ENCODE measurements at places on chromosomes 4 and X.

- DNase-seq = no peak
Observed at GRCh38 chr4:151860561-151861093, 99.8 kb upstream of the GATB start.

GRCh38 chrX:135397652-135398051, 24.1 kb upstream of the SMIM10L2A start:
- no peak for DNase-seq

DNA sequence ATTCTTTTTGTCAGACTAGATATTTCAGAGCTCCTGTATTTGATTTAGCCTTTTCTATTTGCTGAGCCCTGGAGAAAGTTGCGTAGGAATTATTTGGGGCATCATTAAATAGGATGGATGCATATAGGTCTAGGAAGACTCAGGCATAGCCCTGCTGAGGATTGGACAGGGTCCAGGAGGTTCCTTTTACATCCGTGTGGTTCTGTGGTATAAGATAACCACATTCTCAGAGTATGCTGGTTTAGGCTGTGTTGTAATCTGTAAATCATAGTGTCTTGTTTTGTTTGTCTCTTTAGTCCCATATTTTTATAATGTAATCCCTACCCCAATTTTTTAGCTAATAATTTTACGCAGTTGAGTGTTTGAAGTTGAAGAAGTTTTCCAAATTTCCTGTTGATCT, 513.7 kb downstream of the RPA4 start:
- no peak for DNase-seq

DNA sequence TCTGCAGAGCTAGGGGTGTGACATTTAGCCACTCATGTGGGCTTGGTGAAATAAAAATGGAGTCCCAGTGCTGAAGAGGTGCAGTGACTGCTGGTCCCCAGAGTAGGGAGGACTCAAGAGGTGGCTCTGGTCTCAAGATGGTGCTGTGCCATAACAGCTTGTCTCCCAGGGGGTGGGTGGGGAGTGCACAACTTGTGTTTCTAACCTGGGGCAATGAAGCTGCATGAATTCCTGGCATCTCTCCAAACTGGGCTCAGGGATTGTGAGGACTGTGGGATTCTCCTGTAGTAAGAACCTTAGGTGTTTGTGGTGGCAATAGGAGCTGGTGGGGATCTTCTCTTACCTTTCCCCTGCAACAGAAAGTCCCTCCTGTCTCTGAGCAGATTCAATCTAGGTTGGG, 278.9 kb upstream of the SFRP2 start:
- DNase-seq = no peak

DNA sequence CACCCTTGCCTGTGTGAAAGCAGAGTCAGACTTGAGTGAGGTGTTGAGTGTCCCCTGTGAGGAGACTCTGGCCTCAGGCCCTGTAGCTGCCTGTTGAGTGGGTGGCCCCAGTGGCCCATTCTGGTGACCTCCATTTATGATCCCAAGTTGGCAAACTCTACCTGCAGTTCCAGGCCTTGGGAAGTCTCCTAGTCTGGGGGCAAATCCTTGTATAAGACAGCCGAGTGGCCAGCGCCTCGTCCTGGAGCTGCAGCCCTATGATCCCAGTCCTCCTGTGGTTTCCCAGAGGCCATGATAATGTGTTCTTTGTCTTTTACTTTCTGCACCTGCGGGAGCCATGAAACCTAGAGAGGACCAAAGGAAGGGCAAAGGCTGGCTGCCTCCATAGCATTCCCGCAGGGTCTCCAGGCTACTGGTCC, 58.7 kb downstream of the NBDY start:
- peak; percentile 61 for DNase-seq

- peak; percentile 91 for DNase-seq
Observed at GRCh38 chr4:94758141-94758699, 465 bp downstream of the BMPR1B start.

- DNase-seq = no peak
Observed at GRCh38 chr4:40736910-40737309, 12.8 kb upstream of the NSUN7 start.

DNA sequence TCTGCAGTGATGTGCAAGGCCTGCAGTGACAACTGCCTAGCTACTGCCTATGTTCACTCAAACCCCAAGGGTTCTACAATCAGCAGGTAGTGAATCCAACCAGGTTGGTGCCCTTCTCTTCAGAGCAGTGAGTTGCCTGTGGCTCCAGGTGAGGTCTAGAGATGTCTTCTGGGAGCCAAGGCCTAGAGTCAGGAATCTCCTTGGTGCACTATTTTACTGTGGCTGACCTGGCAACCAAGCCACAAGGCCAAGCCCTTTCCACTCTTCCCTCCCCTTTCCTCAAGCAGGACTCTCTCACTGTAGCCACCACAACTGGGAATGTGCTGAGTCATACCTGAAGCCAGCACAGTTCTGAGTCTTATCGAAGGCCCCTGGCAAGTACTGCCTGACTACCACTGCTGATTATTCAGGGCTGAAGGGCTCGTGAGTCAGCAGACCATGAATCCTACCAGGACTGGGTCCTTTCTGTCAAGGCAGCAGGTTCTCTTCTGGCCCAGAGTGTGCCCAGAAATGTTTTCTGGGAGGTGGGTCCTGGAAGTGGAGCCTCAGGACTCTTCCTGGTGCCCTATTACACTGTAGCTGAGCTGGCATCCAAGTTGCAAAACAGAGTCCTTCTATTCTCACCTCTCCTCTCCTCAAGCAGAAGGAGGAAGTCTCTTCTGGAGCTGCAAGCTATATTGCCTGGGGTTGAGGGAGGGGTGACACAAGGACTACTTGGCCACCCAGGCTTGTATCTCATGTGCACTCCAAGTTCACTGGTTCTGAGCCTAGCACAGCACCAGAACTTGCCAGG, 111.6 kb downstream of the BTC start:
- DNase-seq = no peak

- DNase-seq = peak; percentile 80
Observed at GRCh38 chr4:48483777-48484493, 792 bp downstream of the SLC10A4 start.

GRCh38 chr4:132504438-132504837, 644.7 kb upstream of the PCDH10 start:
- no peak for DNase-seq

GRCh38 chrX:85851418-85851817, 195.9 kb downstream of the CHM start:
- DNase-seq = no peak

DNA sequence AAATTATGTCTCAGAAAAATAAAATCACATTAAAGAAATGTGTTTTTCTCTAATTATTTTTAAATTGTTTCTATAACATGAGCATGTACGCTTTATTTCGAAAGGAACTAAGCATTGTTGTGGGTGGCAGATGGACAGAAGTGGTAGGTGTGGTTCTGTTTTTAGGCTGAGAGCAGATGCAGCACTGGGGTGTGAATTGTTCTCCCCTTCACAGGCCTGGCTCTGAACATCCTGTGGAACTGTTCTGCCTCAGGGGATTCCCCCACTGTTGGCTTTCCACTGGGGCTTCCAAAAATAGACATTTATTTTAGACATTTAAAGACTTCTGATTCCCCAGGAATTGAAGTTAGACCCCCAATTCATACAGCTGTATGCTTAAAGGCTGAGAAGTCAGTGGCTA, 41.9 kb upstream of the PDHA2 start:
- DNase-seq = no peak

- DNase-seq = no peak
Observed at GRCh38 chr4:124427095-124427767, 285.3 kb downstream of the ANKRD50 start.

DNA sequence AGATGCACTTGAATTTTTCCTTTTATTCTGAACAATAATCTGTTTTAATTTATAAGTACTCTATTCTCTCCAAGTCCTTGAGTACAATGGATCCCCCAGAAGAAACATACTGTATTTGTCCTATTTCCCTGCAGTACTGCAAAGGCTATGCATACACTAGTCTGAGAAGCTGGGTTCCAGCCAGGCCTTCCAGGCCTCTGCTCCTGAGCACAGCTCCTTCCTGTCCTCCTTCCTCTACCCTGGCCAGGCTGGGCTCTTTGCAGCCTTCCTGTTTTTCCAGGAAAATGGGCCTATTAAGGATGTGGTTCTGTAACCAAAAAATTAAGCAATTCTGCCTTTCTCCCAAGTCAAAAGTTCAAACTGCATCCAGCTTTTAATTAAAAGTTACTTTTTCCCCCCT, 68.0 kb upstream of the STIM2 start:
- DNase-seq = no peak

DNA sequence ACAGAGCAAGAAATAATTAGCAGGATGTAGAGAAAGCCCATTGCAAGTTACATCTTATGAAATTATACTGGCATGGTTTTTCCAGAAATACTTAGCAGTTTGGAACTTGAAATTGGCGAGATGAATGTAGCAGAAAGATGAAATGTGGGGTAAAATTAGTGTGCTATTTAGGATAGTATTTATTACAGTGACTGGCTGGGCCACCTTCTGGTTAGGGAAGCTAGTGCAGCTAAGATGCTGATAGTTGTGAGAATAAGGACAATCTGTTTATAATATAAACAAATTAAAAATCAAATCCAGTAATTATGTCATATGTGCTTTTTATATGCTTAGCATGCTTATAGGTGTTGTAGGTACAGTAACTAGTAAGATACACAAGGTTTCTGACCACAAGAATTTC, 74.8 kb downstream of the IL15 start:
- no peak for DNase-seq

- no peak for DNase-seq
Observed at GRCh38 chrX:53031380-53031779, 17.2 kb upstream of the GPR173 start.

DNA sequence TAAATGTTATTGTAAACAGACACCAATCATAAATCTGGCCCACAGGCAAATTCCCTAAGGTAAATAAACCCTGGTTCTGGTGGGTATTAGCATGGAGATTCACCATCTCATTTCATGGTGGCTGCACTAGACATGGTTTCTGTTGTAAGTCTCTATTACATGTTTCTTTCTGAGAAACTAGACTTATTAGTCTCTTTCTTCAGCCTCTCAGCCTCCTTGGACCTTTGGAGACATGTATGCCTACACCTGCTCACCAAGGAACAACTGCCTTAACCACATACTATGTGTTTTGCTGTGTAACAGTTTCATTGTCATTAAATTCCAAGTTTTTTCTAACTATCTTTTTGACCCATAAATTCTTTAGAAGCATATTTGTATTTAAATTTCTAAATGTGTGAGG, 13.1 kb downstream of the DDIT4L start:
- no peak for DNase-seq

Measured in posterior vena cava (tissue), 2 donors.